ENCODE measurements at places on chromosomes 7 and 10.

DNA sequence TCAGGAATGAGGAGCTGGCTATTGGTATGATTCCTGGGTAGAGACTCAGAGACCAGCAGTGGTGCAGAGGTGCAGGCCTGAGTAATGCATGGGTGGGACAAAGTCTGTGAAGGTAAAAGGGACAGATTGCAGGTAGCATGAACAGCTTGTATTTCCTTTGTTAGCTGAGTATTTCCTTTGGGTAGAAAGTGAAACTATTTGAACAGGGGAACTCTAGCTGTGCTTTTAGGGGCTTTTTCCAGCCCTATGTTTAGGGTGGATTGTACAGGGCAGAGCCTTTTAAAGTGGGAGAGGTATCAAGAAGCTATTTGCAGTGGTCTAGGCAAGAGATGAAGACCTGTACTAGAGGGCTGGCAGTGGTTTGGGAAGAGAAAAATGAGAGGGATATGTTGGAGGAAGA, 739.9 kb downstream of the REEP3 start:
- no peak for DNase-seq

DNA sequence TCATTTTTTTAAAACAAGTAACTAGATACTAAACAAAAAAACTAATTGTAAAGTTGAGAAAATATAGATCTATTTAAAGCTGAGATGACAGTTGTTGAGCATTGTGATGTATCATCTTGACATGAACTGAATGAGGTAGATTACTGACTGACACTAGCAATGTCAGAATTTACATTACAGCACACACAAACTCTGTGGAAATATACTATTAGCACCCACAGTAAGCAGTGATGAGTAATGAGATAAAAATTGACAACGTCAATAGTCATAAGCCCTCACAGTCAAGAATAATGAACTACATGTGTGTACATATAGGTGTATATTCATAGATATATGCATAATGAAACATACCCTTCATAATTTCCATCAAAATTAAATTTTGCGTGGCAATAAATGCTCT, 368.4 kb downstream of the TFEC start:
- no peak for DNase-seq

GRCh38 chr7:158428131-158428836, 159.3 kb downstream of the PTPRN2 start:
- no peak for DNase-seq

DNA sequence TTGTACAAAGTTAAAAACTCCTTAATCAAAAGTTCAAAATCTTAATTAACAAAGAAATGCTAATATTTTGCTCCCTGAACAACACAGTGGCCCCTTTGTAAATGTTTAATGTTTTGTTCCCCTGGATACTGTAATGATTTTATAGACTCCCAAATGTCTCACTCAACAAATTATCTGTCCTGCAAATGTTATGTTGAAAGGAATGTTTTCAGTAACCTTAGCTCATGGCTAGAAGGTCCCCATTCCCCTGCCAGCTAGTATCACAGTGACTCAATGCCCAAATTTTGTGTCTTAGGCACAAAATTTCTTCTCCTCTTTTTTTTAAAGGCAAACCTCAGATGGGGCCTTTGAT, 298.9 kb downstream of the ELMO1 start:
- DNase-seq: no peak

DNA sequence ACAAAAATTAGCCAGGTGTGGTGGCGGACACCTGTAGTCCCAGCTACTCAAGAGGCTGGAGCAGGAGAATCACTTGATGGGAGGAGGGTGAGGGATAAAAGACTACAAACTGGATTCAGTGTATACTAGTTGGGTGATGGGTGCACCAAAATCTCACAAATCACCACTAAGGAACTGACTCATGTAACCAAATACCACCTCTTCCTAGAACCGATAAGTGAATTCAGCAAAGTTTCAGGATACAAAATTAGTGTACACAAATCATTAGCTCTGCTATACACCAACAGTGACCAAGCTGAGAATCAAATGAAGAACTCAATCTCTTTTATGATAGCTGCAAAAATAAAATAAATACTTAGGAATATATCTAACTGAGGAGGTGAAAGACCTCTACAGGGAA, 23.0 kb upstream of the DMBT1 start:
- no peak for DNase-seq

DNA sequence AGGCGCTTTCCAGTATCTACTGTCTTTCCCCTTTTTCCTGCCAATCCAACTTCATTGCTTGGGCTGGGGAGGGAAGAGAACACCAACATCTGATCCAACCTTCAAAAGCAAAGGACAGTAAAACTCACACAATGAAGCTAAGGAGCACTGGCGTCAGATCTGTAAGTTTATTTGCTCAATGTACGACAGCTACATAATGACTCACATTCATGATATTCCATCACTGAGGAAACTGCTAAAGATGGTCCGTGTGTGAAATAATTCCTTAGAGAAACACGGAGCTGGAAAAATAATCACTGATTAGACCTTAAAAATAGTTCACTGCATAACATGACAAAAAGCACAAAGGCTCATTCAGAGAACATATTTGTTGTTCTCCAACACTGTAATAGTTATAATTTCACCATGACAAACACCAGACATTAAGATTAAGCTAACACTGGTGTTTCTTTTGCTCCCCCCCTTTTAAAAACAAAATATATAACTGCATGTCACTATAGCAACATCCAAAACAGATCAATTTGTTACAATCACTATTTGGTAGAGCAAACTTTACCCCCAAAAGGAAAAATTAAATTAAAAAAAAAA, 24.3 kb downstream of the HSPB1 start:
- no peak for DNase-seq

GRCh38 chr10:50393784-50394467, 142.6 kb upstream of the ASAH2 start:
- no peak for DNase-seq

DNA sequence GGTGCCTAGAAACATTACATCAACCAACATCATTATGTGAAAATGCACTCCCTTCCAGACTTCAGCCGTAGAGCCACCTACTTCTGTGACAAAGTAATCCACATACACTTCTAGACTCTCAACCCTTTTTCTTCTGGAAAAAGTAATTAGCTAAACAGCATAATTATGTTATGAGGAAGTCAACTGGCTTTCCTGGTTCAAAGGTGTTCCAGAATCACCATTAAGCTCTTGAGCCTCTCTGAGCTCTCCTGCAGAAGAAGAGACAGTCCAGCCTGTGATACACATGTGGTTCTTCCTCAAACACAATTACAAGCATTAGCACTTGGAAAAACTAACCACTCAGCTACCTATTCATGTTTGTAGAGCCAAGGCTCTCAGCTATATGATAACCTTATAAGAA, 52.5 kb downstream of the TNS3 start:
- DNase-seq: no peak

DNA sequence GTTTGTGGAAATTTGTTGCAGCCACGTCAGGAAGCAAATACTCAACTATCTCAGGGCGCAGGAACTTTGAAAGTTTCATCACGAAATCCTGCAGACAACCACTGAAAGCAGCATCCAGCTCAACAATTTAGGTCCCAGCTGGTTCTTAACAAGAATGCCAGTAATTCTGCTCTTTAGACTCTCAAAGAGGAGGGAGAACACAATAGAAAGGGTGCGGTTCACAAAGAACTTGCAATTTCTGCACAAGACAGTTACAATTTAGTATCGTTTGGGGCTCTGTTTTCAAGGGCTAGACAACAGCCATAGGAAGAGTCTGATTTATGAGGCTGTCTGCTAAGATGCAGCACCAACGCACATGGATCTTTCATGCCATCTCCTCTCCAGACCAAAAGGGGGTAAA, 223.1 kb downstream of the FGFR2 start:
- DNase-seq: no peak

GRCh38 chr7:81669476-81670105, 100.3 kb downstream of the HGF start:
- no peak for DNase-seq

- DNase-seq: no peak
Observed at GRCh38 chr7:13457790-13458189, 531.7 kb downstream of the ETV1 start.

GRCh38 chr7:112144284-112145059, 61.7 kb downstream of the DOCK4 start:
- DNase-seq: no peak

DNA sequence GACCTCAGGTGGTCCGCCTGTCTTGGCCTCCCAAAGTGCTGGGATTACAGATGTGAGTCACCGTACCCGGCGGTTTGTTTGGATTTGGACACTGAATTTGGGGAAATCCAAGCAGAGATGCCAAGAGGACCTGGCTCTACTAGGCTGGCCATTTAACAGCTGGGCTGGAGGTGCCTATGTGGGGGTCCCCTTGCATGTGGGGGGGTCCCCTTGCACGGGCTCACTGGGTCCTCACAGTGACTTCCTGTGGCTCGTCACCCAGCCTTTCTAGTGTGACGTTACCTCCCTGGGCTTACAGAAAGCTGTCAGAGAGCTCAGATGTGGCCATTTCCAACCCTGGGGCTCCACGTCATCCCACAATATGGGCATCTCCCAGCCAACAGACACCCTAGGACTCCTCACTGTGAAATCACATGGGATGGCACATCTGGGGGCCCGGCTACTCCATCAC, 49.3 kb upstream of the GNA12 start:
- no peak for DNase-seq

- DNase-seq: no peak
Observed at GRCh38 chr7:114889646-114890285, 32.1 kb upstream of the MDFIC start.

GRCh38 chr7:36391436-36392198, 2.0 kb downstream of the ANLN start:
- no peak for DNase-seq

DNA sequence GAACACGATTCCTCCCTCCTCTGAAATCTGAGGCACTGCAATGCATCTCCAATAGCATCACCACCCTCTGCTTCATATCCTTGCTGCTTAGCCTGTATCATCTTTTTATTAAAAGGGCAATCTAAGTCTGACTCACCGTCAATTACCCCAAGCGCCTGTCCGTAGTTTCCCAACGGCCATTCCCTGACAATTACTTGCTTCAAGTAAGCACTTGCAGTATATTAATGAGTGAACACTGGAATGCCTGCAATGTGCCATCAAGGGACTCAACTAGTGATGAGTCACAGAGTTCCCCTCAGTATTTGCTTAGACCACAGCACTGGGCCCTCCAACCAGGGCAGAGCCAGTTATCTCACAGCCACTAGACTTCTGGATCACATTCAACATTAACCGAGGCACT, 19.5 kb upstream of the PPP1R3C start:
- DNase-seq: no peak

DNA sequence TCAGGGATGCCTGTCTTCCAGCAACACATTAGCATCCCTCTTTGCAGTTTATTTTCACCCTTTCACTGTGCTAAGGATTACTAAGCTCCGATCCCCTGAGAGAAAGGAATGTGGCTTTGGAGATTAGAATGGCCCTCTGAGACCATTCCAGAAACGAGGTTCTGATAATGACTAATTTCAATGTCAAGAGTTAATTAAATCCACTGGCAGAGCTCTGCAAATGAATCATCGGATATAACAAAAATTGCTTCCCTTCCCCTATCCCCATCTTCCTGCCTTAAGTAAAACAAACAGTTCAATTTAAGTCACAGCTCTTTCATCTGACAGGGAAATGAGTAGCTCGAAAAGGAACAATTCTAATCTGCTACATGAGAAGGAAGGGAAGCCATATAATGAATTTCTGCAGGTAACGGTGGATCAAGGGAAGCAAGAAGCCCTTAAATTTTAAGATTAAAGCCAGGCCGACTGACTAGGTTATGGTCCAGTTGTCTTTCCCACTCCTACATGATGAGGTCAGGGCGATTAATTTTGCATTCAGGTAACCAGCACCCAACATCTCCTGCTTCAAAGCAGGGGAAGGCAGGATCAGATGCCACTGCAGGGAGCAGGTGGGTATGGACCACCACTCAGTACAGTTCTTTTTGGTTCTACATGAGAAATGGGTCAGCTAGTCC, 50.5 kb downstream of the MALSU1 start:
- no peak for DNase-seq

GRCh38 chr10:42933448-42934340, 143.2 kb upstream of the RET start:
- DNase-seq: no peak

DNA sequence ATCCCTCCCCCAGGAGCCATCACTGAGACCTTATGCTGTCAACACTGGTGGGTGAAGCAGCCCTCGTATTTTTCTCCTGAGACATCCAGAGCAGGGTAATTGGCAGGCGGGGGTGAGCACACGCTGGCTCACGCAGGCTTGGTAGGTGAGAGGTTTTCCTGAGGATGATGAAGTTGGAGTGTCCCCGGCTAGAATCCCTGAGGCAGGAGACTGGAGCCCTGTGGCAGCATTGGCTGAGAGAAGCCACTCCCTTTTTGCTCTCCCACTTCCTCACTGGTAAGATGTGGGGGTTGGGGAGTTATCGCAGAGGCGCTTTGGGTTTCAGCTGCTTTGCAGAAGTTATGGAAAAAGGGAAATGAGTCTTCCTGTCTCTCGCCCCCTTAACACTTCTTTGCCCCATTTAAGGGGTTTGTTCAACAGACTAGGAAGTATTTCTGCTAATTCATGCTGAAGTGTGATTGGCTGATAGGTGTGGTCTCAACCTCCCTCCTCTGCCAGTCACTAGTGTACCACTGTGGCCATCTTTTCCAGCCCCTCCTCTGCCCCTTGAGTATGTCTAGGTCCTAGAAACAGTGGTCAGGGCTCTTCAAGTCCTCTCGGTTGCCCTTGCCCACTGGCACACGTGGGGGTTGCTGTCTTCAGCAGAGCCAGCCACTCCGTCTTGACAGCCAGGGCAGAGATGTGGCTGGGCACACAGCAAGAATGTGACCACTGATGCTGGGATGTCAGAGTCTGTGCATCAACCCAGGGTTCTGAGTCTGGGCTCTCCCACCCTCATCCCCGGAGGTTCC, 5.7 kb downstream of the ARPC1B start:
- no peak for DNase-seq

DNA sequence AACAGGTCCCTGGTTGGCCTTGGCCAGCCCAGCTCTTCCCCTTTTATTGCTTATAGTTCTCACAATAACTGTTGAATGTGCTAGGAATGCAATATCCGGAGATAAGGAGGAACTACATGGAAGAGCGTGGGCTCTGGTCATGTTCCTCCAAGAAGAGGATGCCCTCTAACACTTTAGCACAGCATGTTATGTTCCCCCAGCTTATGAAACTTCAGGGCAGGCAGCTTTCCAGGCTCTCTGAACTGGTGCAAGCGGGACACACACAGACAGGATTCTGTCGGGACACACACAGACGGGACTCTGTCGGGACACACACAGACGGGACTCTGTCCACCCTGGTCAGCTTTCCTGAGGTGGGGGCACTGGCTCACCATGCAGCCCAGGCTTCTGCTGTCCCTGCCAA, 141.6 kb downstream of the PKD1L1 start:
- no peak for DNase-seq

Data from activated CD4-positive, alpha-beta T cell treated with anti-CD3 and anti-CD28 coated beads, Interleukin-2, amount 50 U/mL, for 24 hours (primary cell).